Activated CD4-positive, CD25-positive, alpha-beta regulatory T cell treated with anti-CD3 and anti-CD28 coated beads, Interleukin-2, amount 50 U/mL, for 16 hours (primary cell): ENCODE measurements at places on chromosomes 11 and 22.

DNA sequence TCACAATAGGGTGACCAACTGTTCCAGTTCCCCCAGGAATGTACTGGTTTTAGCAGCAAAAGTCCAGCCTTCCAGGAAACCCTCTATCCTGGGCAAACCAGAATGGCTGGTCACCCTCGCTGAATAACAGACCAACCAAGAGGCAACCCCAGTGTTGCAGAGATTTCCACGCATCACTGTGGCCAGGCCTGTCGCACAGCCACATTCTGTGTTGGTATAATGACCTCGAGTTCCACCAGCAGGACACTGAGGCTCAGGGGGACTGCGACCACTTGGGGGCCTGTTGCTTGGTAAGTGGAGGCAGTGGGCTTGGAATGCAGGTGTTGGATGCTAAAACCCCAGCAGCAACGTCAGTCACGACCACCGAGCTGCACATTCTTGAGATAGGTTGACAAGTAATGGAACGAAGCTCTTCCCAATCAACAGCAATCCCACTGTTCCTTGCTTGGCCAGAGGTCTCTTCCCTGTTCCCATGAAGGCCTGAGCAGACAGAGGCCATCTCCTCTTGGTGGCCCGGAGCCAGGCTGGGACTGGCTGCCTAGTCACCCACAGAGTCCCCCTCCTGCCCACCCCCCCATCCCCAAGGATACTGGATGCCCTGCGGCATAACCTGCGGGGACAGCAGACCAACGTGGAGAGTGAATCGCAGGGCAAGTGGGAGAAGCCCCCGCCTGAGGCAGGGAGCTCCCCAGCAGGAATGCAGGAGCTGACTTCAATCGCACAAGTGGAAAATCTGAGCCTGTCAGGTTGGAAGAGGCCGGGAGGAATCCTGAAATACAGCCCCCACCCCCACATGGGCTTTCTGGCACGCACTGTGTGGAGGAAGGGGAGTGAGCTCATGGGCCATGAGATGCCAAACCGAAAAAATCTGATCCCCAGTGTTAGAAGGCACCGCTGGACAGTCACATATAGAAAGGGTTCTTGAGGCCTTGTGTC lies 43.4 kb upstream of the MN1 start:
- DNase-seq, result no peak

DNA sequence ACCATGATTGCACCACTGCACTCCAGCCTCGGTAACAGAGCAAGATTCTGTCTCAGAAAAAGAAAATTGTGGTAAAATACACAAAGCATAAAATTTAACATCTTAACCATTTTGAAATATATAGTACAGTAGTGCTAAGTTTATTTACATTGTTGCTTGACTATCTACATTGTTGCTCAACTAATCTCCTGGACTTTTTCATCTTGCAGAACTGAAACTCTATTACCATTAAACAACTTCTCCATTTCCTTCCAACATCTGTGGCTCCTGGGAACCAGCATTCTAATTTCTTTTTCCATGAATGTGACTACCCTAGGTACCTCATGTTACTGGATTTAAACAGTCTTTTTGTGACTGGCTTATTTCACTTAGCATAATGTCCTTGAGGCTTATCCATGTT lies 13.5 kb upstream of the VWA5A start:
- DNase-seq, result no peak

DNA sequence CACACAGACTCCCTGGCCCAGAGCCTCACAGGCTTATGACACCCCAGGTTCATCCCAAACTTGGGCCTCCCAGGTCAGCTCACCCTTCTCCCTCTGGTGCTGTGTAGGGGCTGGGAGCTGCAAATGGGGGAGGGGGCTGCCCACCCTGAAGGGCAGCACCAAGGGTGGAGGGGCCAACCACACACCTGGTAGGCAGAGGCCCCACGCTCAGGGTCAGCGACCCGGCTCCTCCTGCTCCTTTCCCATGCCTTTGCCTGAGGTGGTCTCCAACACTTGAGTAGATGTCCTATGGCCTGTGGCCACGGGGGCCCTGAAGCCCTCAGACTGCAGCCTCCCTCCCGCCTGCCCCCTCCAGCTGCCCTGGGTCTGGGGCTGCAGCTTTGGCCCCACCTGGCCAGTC lies 3.4 kb downstream of the DGCR6 start:
- no peak for DNase-seq

DNA sequence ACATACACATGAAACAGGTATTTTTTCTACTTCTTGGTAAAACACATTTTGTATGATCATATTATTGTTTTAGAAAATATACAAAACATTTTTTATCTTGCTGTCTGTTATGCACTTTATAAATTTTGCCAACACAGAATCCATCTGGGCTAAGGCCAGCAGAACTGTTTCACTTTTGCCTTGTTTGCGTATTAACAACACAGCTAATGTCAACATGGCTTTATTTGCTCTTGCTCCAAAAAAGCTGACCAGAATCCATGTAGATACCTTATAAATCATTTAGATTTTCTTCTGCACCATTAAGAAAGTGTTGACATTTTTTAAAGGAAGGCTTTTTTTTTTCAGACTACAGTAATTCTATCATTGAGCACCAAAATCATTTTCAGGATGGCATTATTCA lies 58.1 kb upstream of the PGR start:
- no peak for DNase-seq

DNA sequence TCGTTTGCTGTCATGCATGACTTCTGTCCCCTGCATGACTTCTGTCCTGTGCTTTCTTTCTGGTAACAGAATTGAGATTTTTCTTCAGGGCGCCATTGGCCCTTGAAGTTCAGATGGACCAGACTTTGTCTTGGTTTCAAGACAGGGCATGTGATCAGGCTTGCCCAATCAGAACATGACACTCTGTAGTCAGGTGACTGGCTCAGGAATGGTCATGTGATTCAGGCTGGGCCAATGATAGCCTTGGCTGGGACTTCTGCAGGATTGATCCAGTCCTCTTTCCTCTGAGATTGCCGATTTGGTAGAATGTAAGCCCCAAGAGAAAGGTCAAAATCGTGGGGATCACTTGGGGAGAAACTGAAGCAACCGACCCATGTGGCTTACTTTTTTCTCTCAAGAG lies 90.5 kb upstream of the ALX4 start:
- no peak for DNase-seq

- DNase-seq, result no peak
Observed at GRCh38 chr11:128576555-128576954, 10.8 kb downstream of the ETS1 start.

- DNase-seq, result no peak
Observed at GRCh38 chr22:35072925-35073324, 7.0 kb downstream of the ISX start.

- no peak for DNase-seq
Observed at GRCh38 chr11:123654566-123655081, at the start of gene SCN3B. TSS of gene SCN3B (minus strand) at chr11:123654624. CDS start at chr11:123653801, 823 bp downstream.

DNA sequence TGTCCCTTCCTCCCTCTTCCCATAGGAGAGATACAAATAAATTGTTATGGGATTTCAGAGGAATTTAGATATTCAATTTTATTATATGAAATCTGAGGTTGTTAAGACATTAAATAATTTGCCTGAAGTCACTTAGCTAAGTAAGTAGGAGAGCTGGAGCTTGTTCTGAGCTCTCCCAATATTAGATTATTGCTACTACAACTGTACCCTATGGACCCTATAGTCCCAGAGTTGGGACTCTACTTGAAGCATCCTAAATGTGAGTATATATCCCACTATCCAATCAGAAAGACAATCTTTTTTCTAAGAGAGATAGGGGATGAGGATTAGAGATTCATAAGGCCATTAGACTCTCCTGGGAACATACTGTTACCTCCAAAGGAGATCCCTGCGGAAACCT lies 1130.0 kb downstream of the DLG2 start:
- DNase-seq, result no peak

GRCh38 chr11:103623933-103624332 lies 412.5 kb upstream of the DDI1 start:
- DNase-seq, result no peak

GRCh38 chr11:68313574-68314202 lies 1.3 kb downstream of the LRP5 start:
- DNase-seq, result no peak

GRCh38 chr11:2194877-2195755 lies 23.5 kb upstream of the TH start:
- DNase-seq, result no peak

DNA sequence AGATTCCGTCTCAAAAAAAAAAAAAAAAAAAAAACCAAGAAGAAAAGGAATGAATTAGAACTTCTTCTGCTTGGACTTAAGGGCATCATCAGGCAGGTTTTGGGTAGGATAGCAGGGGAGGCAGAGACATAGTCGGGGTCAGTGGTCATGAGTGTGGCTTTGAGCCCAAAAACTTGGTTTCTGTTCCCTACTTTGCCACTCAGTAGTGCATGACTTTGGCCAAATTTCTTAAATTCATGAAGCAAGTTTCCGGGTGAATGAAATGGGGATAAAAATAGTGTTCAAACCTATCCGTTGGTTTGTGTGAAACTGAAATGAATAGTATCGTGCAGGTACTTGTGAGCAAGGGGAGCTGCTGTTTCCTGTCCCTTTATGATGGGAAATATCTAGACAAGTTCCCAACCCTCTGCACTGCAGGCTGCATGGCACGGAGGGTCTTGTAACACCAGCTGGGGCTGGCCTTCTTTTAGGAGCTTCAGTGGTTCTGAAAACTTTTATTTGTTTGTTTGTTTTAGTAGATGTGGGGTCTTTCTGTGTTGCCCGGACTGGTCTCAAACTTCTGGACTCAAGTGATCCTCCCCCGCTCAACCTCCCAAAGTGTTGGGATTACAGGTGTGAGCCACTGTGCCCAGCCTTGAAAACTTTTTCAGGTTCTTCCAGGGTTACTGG lies 18.4 kb downstream of the NEAT1 start:
- no peak for DNase-seq

GRCh38 chr11:79116600-79116999 lies 324.2 kb downstream of the TENM4 start:
- no peak for DNase-seq

GRCh38 chr11:123532131-123532530 lies 102.1 kb downstream of the GRAMD1B start:
- no peak for DNase-seq

DNA sequence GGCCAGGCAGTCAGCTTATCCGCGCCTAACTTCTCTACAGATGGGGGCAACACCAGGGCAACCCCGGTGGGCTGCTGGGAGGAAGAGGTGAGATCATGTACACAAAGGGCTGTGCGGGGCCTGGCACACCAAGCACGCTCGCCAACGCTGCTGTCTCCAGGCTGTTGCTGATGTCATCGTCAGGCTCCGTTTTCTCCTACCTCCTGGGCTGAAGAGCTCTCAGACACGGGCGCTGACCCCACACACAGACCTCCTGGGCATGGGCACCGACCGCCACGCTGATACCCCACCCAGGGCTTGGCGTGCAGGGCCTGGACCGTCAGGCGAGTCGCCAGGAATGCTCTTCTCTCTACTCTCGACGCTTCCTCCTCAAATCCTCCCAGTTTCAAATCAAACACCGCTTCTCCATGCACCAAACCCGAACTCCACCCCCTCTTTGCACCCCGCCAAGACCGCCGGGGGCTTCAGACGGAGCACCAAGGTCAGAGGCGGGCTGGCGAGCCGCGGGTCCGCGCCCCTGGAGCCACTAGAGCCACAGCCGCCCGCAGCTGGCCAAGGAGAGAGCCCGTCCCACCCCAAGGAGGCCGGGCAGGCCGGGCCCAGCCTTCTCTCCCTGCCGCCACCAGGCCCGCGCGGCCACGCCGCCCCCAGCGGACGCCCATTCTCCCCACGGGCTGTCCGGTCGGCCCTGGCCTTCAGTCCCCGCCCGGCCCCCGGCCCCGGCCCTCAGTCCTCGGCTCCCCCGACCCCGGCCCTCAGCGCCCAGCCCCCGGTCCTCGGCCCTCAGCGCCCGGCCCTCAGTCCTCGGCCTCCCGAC lies 772 bp downstream of the SBF1 start:
- DNase-seq, result no peak

DNA sequence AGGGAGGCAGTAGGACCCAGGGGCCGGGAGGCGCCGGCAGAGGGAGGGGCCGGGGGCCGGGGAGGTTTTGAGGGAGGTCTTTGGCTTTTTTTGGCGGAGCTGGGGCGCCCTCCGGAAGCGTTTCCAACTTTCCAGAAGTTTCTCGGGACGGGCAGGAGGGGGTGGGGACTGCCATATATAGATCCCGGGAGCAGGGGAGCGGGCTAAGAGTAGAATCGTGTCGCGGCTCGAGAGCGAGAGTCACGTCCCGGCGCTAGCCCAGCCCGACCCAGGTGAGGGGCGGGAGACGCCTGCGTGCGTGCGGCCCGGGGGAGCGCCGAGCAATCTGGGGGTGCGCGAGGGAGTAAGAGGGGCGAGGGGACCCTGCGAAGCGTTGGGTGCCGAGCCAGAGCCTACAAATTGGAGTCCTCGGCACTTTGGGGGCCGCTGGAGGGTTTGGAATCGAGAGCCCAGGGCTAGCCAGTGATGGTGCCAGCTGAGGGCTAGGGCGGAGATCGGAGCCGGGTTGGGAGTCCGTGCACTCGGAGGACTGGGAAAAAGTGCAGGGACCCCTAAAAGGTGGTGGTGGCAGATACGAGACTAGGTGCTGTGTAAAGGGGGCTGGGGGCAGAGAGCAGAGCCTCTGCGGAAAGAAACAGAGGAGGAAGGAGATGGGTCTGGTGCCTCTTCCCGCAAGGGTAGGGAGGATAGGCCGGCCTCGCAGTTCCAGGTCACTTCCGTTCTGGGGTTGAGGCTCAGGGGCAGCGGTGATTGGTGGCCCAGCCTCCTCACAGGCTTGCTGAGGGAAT lies at the start of gene SERPINH1:
Gene SERPINH1 (plus strand): TSS at position 206 of the 788 bp plus-strand sequence. CDS start 4,097 bp downstream, outside the sequence.
- peak; percentile 34 for DNase-seq

DNA sequence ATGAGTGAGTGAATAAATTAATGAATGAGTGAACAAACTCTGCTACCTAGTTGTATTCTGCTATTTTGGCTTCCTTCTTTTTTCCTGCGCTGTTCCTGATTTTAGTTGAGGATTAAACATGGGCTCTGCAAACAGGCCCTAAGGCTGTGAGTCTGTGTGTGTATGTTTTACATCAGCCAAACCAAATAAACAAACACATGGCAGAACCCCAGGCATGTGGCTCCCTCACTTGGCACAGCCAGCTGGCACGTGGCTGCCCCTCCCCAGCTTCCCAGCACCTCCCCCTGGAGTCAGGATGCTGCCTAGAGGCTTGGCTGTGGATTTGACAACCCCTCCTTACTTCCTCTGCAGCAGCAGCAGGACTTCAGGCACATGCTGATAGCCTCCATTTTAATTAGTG lies 593.2 kb downstream of the INSC start:
- DNase-seq, result no peak

GRCh38 chr11:32852207-32852606 lies 22.5 kb downstream of the PRRG4 start:
- DNase-seq, result no peak

DNA sequence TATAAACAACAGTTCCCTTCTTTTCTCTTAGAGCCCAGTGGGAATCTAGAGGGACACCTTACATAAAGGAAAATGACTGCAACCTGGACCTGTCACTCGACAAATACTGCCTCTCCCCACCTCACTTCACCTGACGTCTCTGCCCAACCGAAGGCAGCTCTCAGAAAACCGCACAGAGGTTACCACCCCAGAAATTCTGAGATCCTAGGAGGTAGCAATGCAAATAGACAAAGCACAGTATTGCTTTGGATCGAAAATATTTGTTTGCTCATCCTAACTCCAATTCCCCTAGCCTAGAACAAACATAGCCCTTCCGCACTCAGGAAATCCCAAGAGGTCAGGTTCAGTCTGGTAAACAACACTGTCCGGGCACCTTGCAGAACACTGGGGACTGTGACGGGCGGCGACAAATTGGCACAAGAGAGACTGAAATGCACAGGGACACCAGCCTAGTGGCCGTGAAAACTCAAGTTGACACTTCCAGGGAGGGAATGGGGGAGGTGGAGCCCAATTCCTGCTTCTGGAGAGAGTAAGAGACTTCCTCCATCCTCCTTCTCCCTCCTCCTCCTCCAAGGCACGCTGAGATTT lies 420 bp upstream of the TRIM44 start:
- DNase-seq, result no peak

GRCh38 chr11:11085580-11085979 lies 227.7 kb upstream of the ZBED5 start:
- DNase-seq, result no peak
